GM23248 (cell line): ENCODE measurements at places on chromosomes 7 and 10. TPM values are rescaled to one million over a fixed set of nuclear protein-coding genes. Genes with fewer than 3 reads are reported as not detected.
A peak's percentile ranks its signal among the peaks of the same experiment; 100 is the strongest.

The ADAM12 gene
- 127 and 141 TPM in 2 replicates for total RNA-seq

DNA sequence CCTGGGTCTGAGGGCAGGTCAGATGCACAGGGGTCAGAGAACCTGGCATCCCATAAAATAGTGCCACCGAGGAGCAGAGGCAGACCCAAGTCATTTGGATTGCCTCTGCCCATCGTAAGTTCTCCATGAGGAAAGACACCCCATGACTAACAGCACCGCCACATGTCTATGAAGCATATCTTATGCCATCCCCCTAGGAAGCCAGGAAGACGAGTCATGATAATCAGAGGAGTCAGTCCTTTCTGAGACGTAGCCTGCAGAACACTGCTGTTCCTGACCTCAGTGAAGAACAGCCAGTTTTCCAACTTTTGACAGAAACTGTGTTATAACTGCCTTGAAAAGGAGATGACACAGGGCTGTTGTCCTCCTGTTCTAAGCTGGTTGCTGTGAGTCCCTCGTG, 51.2 kb downstream of the INSYN2A start:
- DNase-seq, result peak; percentile 92

The ARHGEF5 gene
- 2.4 TPM in 2 replicates for total RNA-seq

GRCh38 chr7:65846008-65846570, 26.8 kb upstream of the VKORC1L1 start:
- no peak for DNase-seq

DNA sequence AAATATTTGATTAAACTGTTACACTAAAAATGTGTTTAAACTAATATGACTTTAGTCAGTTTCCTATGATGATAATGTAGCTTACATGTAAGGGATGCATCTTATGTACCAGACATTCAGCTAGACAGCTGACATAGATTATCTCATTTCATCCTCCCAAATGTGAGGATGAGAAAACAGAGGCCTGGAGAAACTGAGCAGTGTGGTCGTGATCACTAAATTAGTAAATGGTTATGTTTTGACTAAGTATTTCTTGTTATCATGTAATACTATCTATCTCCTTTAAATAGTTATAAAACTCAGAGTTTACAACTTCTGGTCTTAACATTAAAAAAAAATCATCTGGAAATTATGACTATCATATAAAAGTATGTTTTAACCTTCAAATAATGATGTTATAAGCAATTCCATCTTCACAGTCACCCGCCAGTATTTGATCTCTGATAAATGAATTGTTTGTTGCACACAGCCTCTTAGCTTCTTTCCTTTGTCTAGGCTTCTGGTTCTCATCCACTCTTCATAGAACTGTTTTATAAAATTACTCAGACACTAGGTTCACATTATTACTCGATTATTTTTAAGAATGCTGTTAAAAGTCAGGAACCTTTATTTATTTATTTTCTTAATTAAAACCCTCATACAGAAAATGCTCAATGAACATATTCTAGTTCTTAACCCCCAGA, 33.6 kb upstream of the HDAC9 start:
- no peak for DNase-seq
